ENCODE measurements at places on chromosomes 12 and 14. TPM values are rescaled to one million over a fixed set of nuclear protein-coding genes. Genes with fewer than 3 reads are reported as not detected.

The AQP6 gene
- total RNA-seq, result not detected

The HOXC13 gene
- total RNA-seq, result not detected

The MYF5 gene
- not detected for total RNA-seq

The NEUROD4 gene
- total RNA-seq, result not detected

The ABCC9 gene
- 1.6 TPM for total RNA-seq

The IGF1 gene
- 0.09 TPM for total RNA-seq

The MAP3K9 gene
- total RNA-seq, result under 0.01 TPM

The DPPA3 gene
- total RNA-seq, result not detected

The CIT gene
- total RNA-seq, result 1.5 TPM

The GALNT9 gene
- 8.3 TPM for total RNA-seq

The FOXG1 gene
- not detected for total RNA-seq

The LHX5 gene
- total RNA-seq, result not detected

The HPD gene
- 4.9 TPM for total RNA-seq

The SMOC1 gene
- 2.4 TPM for total RNA-seq

Measured in pericardium fibroblast (primary cell).